ENCODE measurements at places on chromosomes 12 and 14.

- no peak for DNase-seq
Observed at GRCh38 chr14:70130482-70130881, 58.3 kb downstream of the SLC8A3 start.

DNA sequence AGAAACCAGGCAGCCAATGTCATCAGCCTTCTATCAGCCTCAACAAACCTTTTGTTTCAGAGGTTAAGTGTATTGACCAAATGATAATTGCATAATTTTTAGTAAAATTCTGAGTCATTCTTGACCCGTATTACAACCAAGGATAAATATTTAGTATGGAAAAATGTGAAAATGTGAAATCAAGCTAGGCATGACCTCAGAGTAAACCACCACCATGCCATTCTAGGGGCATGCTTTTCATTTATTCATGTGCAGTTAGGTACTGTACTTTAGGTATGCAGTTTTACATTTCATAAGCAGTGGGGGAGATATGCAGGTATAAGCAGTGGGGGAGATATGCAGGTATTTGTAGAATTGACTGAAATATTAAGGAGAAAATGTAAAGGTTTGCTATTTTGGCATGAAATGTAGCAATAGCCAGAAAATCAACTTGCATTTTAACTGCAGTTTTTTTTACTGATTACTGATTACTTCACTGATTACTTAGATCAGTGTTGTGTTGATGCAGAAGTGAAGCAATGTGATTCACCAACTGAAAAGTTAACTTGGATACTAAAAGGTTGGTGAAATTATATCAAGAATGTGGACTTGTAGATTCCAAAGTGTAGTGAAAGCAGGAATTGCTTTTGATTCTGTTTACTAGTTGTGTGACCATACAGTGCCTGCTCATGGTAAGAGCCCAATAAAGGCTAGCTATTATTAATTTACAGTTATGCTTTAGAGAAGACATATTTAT lies 184.2 kb downstream of the ESR2 start:
- DNase-seq, result no peak

GRCh38 chr12:24778486-24779304 lies 170.2 kb downstream of the BCAT1 start:
- DNase-seq, result peak; percentile 39

DNA sequence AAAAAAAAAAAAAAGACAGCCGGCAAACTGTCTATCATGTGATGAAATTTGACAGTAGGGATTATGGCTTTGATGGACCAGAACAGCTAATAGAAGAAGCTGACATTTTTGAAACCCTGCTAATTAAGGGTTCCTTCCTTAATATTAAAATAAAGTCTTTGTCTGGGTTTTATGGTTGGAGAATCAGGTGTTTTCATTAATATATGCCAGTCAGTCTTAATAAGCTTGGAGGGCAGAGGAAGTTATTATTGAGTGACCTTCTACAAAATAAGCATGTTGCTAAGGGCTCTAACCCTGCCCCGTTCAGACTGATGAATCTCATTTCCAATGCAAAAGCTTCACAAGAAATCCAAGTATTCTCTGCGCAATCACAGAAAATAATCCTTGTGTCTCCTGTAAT lies 289.8 kb downstream of the EGLN3 start:
- DNase-seq, result no peak

GRCh38 chr12:131682510-131682895 lies 28.4 kb upstream of the SFSWAP start:
- peak; percentile 12 for DNase-seq

DNA sequence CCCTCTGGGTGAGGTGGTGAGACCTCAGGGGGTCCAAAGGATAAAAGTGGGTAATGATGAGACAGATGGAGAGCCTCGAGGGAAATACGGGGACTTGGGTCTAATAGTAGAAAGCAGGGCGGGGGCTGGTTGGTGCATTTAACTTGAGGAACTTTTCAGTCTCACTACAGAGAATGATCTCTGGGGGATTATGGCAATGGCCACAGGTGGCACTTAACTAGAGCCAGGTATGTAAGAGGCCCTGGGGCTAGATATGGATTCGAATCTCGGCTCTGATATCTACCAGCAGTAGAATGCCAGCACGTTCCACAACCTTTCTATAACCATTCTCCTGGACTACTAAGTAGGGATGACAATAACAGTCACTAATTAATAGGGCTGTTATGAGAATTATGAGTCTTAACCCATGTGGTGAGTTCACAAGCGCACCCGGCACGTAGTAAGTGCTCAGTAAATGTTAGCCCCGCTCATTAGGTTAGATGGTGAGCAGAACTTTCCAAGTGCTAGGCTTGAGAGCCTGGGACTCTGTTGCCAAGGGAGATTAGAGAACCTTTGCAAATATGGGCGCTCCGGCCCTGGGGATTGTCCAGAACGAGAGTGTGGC lies 888 bp upstream of the PLXNC1 start:
- no peak for DNase-seq

DNA sequence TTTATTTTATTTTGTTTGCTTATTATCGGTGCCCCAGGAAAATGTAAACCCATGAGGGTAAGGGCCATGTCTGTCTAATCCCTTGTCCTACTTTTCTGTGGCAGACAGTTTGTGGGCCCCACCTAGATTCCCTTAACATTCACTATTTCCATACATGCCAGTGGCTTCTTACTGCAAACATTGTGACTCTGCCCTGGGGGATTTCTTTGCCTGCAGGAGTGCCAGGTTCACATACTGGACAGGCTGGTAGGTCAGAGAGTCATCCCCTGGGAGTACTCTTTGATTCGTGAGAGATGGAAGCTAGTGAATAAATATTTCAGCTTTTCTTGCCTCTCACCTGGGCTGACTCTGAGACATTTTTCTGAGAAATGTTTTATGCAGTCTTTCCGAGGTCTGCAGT lies 122.8 kb upstream of the TBX5 start:
- no peak for DNase-seq

- no peak for DNase-seq
Observed at GRCh38 chr14:99238216-99238615, 33.8 kb downstream of the BCL11B start.

GRCh38 chr14:103418481-103418818 lies 33.2 kb downstream of the MARK3 start:
- no peak for DNase-seq

- no peak for DNase-seq
Observed at GRCh38 chr14:93548102-93548843, 117.5 kb downstream of the UNC79 start.

DNA sequence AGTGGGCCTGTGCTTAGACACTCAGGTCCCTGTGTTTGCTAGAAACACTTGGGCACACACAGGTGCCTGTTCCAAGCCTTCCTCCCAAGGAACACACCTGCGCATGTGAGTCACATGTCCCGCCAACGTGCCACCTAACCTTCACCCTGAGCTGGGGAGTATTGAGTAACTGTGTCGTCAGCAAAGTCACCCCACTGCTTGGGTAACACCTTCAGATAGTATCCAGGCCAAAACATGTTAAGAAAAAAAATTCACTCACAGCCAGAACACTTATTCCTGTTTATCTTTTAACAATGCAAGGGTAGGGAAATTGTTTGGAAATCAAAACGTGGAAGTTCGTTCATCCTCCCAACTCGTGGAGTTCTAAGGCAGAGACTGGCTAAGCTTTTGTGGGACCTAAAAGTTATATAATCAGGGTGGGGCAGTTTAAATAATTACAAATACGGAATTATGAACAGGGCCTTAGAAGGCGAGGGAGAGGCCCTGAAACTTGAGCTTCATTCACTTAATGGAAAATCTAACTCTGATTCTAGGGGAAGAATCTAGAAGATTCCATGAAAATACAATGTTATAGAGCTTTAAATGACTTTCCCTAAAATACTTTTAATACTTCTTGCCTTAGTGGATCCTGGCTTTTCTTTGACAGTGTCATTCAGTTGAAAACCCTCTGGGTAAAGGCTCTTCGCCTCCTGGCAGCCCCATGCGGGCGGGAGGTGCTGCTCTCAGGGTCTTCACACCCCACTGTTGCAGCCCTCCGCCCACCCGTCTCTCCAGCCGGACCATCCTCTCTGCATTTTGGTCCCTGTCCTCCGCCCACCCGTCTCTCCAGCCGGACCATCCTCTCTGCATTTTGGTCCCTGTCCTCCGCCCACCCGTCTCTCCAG lies 30.3 kb upstream of the ADIPOR2 start:
- peak; percentile 72 for DNase-seq

- DNase-seq, result no peak
Observed at GRCh38 chr12:126084480-126084879, 1019.2 kb downstream of the AACS start.

DNA sequence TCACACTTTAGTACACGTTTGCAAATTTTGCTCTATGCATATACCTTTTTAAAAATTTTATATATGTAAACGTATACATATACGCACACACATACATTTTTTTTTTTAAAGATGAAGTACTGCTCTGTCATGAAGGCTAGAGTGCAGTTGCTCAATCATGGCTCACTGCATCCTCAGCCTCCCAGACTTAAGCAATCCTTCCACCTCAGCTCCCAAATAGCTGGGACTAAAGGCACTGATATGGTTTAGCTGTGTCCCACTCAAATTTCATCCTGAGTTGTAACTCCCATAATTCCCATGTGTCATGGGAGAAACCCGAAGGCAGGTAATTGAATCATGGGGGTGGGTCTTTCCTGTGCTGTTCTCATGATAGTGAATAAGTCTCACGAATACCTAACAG lies 220.8 kb upstream of the CAND1 start:
- no peak for DNase-seq

- no peak for DNase-seq
Observed at GRCh38 chr12:2904260-2904659, 13.6 kb downstream of the TULP3 start.
